ENCODE measurements at places on chromosomes 6 and 20.

DNA sequence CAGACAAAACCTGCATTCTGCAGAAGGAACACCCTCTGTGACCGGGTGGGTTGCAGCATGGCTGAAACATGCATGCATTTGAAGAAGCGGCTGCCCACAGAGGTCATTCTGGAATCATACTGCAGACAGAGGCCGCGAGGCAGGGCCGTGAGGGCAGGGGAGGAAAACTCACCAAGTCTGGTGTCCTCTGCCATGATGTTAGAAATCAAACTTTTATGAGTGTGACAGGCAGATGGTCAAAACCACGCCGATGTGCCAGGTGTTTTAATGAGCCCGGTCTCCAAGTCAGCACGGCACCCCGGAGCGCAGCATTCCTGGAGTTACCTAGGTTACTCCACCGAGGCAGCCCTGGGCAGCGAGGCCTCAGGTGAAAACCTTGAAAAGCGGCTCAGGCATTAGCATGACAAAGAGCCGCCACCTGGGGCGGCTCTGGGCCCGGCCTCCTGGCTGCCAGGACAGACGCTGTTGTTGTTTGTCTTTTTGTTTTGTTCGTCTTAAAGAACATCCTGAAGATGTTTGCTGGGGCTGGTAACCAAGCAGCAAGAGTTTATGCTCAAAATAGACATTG, 255.6 kb downstream of the ERMARD start:
- no peak for DNase-seq

- DNase-seq = no peak
These were observed 76.0 kb upstream of the ADGRB3 start for GRCh38 chr6:68559070-68559469.

DNA sequence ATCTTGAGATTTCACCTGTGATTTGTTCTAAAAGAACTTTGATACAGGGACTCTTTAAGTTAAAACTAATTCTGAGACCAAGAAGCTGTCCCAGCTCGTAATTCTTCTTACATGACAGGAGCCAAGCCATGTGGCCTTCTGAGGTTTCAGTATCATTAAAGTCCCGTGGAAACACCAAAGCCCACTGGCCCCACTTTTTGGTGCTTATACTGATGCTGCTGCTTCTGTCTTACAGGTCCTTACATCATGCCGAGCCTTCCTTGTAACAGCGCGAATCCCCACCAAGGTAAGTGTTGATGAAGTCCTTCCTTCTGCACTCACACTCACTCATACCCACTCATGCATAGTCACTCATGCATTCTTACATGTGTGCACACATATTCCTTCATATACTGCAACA, 140.7 kb downstream of the CARMIL1 start:
- no peak for DNase-seq

- no peak for DNase-seq
These were observed 11.8 kb downstream of the SLC17A3 start for GRCh38 chr6:25862199-25862598.

DNA sequence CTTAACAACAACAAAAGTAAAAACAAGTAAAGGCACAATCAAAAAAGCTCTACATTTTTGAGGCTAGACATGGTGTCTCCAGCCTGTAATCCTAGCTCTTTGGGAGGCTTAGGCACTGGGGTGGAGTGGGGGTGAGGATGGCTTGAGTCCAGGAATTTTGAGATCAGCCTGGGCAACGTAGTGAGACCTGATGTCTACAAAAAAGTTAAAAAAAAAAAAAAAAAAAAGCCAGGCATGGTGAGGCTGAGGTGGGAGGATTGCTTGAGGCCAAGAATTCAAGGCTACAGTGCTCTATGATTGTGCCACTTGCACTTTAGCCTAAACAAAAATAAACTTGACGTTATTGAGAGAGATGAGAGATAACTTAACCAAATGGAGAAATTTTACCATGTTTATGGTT, 60.1 kb downstream of the QKI start:
- no peak for DNase-seq

DNA sequence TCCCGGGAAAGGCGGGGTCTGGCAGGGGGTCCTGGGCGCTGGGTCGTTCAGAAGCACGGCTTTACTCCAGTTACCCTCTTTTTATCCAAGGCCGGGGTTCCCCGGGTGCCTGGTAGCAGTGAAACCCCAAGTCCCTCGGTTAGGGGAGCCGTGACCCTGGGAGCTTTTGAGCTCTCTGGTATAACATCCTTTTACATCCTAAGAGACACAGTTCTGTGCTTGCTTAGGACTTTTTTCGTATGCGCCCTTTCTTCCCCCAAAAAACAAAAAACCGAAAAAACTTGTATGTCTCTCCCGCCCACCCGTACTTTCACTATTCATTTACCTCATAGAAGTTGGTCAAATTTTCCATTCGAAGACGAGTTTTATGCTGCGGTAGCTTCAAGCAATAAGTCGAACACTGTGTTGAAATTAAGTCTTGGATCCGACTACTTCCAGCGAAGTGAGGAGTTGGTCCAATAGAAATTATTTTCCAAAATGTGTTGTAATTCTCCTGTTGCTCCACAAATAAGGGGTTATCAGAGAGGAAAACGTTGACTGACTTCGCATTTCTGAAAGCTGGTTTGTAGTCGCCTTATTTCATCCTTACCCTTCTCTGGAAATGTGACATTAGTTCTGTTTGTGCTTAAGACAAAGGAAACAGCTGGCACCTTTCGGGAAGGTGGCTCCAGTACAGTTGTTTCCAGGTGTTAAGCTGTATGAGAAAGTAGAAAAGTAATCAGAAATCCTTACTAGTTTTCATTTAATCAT, 816 bp upstream of the MAN1A1 start:
- DNase-seq = peak; percentile 36

DNA sequence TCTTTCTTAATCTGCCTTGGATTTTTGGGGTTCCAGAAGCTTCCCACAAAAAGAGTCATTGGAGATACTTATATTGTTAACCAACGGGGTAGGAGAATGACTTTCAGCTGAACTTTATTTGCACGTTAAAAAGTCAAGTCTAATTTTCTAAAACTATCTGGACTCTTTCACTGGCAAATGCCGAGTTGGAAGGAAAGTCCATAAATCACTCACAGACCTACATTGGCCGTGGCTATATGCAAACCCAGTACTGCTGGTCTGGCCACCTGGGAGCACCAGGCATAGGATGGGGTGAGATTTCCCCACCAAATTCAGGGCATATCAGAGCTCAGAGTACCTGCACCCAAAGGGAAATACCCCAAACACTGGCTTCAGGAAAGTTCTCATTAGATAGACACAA, 71.3 kb upstream of the SALL4 start:
- DNase-seq = no peak

DNA sequence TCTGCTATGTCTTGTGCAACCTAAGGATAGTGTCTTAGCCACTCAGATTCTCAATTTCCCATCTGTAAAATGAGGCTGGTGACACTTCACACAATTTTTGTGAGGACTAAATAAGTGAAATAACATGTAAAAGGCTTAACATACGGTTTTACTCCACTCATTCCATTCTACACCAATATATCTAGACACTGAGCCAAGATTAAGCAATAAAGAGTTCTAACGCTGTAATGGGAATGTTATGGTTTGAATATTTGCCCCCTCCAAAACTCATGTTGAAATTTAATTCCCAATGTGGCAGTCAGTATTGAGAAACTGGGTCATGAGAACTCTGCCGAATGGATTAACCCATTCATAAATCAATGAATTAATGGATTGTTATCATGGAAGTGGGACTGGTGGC, 301.0 kb downstream of the HACE1 start:
- DNase-seq = peak; percentile 8

GRCh38 chr20:48275286-48276020, 490.2 kb upstream of the SULF2 start:
- DNase-seq = no peak
